ENCODE measurements at places on chromosomes 5 and 9.

GRCh38 chr9:89884356-89885083 lies 279.7 kb downstream of the GADD45G start:
- no peak for DNase-seq

- no peak for DNase-seq
Measured at GRCh38 chr9:27472195-27472594, 51.9 kb upstream of the IFNK start.

- no peak for DNase-seq
Measured at GRCh38 chr9:100296407-100296806, 56.3 kb downstream of the TEX10 start.

- no peak for DNase-seq
Measured at GRCh38 chr9:118522093-118523028, 818.2 kb downstream of the TLR4 start.

- DNase-seq, result no peak
Measured at GRCh38 chr5:116374434-116374852, 200.2 kb downstream of the SEMA6A start.

DNA sequence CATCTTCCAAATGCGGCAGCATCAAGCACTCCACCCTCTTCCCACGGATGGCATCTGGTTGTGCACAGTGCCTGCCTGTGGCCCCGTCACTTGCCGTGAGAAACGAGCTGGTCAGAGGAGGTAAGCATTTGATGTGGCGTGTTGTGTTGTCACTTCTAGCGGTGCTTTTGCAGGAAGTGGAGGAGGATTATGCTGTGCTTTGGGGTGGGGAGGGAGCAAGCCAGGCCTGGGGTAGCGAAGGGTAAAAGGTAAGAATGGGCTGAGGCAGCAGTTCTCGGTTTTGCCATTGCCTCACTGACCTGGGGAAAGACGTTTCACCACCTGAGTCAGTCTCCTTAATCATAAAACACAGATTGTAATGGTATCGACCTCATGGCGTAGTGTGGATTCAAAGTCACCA lies 2.3 kb upstream of the POMT1 start:
- DNase-seq, result peak; percentile 75

GRCh38 chr5:40479939-40480338 lies 199.8 kb upstream of the PTGER4 start:
- DNase-seq, result no peak

GRCh38 chr9:105497704-105498103 lies 49.9 kb downstream of the FSD1L start:
- DNase-seq, result no peak

- DNase-seq, result no peak
Measured at GRCh38 chr9:114229295-114229694, 74.0 kb downstream of the COL27A1 start.

GRCh38 chr5:138807182-138807581 lies 54.0 kb downstream of the CTNNA1 start:
- no peak for DNase-seq

DNA sequence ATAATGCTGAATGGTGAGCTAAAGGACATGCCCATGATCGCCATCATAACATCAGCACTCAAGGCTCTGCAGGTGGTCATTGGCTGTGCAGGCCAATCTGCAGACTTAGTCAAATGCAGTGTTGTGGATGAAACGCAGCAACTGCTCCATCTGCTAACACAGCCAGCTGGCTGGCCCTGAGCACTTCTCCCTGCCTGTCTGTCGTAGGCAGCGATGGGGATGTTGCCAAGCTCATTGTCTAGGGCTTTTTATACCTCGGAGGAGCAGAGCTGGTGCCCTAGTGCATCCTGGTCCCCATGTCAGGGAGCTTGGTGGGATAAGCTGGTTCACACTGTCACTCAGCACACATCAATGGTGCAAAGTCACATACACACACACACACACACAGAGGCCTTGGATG lies 189.4 kb downstream of the TENT4A start:
- DNase-seq, result no peak

Measured in CD4-positive, alpha-beta T cell treated with Interleukin-15 for 4 hours (primary cell).